ENCODE measurements at places on chromosomes 12 and 14.

GRCh38 chr14:99467336-99468078, 13.2 kb downstream of the SETD3 start:
- no peak for DNase-seq

- no peak for DNase-seq
Observed at GRCh38 chr12:78671295-78671694, 193.3 kb upstream of the SYT1 start.

- no peak for DNase-seq
Observed at GRCh38 chr12:115103884-115104883, 420.2 kb upstream of the TBX3 start.

- no peak for DNase-seq
Observed at GRCh38 chr14:22429546-22430294, 159.3 kb downstream of the DAD1 start.

DNA sequence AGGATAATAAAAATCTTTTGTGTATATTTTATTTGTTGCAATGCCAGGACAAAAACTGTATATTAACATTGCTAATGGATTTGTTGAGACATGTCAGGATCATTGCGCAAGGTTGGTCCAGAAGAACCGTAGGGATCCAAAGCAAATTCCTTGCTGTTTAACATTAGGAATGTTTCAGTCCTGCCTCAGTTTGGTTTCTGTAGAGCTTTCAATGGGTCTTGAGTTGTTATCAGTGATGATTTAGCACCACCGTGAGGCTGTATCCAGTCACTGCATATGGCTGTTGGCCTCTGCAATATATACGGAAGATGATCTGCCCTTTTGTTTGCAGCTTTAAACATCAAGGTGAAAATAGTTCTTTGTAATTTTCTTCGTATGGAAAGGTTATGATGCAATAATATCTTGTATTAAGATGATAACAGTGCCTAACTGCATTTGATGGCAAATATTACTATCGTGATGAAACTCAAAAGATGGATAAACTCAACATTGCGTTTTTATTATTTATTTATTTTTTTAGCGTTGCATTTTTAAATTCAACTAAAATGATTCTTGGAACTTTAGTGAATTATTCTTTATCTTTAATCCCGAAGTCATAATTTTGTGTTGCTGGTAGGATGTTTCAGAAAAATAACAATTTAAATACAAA, 231.2 kb downstream of the AKAP6 start:
- DNase-seq = peak; percentile 33

GRCh38 chr14:89952576-89952975, 2.0 kb downstream of the EFCAB11 start:
- DNase-seq = no peak

GRCh38 chr12:2300886-2301285, 248.1 kb downstream of the CACNA1C start:
- DNase-seq = no peak

DNA sequence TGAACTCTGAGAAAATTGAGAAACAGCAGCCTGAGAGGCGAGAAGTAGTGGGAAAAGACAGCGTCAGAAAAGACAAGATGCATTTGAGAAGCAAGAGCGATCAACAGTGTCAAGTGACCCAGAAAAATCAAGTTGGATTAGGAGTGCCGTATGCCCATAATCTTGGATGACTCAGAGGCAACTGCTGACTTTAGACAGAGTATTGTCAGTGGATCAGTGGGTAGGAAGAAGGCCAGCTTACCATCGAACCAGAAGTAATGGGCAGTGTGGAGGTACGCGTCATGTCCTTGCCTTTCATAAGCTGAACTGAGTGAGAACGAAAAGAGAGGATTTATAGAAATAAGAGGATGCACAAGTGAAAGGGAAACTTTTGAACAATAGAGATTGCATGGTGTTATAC, 151.0 kb upstream of the NAV3 start:
- DNase-seq = no peak

DNA sequence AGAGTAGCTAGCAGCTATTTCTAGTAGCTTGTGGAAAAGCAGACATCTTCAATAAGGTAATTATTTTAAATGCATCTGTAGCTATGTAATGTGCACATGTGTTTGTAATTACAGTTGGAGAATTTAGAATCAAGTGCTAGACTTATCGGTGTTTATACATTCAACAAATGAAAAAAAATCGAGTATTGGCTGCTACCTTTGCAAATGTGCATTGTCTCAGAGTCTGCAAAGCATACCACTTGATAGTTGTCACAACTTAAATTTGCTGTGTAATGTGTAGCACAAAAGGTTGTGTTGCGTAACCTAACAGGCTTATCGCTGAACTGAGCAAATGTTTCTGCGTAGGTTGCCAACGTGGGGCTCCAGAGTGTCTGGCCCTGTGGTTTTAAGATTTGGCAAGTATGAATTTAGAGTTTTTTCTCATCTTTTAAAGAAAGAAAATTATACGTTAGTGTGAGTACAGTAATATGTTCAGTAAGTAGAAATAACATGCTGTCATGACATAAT, 44.3 kb downstream of the TMTC2 start:
- no peak for DNase-seq

DNA sequence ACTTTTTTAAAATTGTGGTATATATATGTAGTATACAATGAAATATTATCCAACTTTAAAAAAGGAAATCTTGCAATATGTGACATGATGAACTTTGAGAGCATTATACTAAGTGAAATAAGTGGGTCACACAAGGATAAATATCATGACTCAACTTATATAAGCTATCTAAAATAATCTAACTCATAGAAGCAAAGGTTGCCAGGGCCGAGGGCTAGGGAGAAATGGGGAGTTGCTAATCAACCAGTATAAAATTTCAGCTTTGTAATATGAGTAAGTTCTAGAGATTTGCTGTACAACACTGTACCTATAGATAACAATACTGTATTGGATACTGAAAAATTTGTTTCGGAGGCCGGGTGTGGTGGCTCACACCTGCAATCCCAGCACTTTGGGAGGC, 38.5 kb downstream of the TAOK3 start:
- no peak for DNase-seq

- no peak for DNase-seq
Observed at GRCh38 chr14:23056956-23057756, at the start of gene CDH24. CDH24 (minus strand) TSS chr14:23057520; CDS start chr14:23055733, 1,787 bp downstream.

DNA sequence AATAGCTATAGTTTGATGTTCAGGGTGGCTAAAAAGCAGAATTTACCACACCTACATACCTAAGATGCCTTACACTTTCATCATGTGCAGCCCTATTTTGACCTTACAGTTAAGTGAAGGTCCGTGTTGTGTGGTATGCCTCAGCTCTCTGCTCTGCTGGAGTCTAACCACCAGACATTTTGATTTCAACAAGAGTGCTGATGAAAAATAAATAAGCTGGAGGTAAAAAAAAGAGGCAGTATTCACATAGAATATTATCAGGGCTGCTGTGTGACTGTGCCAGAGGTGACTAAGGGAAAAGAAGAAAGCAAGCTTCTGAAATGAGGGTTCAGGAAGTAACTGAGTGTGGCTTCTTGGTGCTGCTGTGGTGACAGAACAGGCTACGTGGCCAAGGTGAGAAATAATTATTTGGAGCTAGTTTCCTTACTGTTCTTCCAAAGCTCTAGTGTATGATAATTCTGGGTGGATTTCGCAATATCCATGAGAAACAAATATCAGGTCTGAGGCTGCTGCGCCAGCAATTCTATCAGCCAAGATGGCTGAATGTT, 188.8 kb downstream of the STXBP6 start:
- no peak for DNase-seq

DNA sequence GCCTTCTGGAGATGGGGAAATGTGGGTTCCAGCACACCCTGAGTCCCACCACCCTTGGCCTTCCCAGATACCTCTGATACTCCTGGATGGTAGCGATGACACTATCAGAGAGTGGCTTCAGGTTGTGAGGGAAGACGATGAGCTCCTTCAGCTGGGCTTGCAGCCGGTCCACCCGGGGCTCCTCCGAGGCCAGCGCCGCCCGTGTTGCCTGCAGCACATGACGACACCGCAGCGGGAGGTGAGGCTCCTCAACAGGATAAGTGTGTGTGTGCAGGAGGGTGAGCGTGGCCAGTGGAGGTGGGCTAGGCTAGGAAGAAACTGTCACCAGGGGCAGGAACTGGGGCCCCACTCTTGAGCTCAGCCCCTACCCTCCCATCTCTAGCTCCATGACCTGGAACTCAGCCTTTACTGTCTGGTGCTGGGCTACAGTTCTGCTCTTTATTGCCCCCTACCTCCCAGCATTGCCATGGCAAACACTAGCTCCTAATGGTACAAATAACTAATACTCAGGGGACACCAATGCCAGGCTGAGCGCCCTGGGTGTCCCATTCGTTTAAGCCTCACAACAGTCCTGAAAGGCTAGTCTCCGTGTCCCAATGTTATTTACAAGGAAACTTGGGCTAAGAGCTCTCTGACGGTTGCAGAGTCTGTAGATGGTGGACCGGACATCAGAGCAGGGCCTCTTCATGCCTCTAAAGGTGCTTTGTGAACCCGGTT, 64.1 kb downstream of the SYNE3 start:
- DNase-seq = no peak

GRCh38 chr12:50058743-50059312, 1.4 kb downstream of the ASIC1 start:
- peak; percentile 17 for DNase-seq

DNA sequence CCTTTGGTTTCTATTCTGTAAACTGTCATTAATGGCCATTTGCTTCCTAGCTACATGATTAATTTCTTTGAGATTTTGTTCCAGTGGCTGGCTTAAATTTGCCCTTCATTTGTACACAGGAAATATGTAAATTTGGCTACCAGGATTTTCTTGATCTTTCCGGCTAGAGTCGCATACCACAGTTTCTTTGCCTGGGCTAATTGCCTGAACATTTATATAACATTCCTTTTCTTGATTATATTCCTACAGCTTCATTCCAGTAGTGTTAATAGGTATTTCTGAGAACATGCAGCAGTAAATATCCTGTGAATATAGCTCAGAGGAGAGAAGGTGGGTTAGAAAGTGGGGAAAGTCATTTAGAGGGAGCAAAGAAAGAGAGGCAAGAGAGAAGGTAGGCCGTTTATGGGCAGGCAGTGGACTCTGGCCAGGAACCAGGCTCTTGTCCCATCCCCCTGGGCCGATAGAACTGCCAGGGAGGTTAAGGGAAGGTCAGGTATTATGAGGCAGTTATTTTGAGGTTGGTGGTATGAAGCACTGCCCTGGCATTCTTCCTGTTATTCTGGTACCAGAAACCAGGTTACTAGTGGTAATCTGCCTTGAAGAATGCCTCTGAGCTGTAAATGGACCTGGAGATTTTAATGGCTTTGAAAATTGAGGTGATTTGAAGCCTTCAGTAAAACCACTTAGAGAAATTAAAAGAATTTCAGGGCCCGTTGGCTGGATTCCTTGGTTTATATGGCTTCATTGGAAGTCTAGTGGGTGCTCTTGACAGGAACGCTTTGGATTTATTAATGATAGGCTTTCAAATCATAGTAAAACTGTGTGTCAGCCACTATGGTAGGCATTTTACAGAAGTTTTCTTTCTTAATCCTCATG, 4.4 kb downstream of the RNF10 start:
- DNase-seq = no peak

GRCh38 chr14:68969278-68970033, 9.6 kb downstream of the ACTN1 start:
- DNase-seq = no peak

DNA sequence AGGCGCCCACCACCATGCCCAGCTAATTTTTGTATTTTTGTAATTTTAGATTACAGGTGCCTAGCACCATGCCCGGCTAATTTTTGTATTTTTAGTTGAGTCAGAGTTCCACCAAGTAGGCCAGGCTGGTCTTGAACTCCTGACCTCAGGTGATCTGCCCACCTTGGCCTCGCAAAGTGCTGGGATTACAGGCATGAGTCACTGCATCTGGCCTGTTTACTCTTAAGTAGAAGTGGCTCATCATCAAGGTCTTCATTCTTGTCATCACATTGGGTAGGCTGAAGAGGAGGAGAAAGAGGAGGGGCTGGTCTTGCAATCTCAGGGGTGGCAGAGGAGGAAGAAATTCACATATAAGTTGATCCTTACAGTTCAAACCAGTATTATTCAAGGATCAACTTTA, 152.4 kb upstream of the ATP2B1 start:
- DNase-seq = no peak

- no peak for DNase-seq
Observed at GRCh38 chr14:22071006-22071405, 397.4 kb upstream of the OR4E1 start.

GRCh38 chr12:95003921-95004272, 400 bp upstream of the NDUFA12 start:
- DNase-seq = no peak

- no peak for DNase-seq
Observed at GRCh38 chr14:89137526-89138163, 279.4 kb downstream of the FOXN3 start.

- no peak for DNase-seq
Observed at GRCh38 chr12:106142591-106143261, 4.0 kb upstream of the NUAK1 start.

DNA sequence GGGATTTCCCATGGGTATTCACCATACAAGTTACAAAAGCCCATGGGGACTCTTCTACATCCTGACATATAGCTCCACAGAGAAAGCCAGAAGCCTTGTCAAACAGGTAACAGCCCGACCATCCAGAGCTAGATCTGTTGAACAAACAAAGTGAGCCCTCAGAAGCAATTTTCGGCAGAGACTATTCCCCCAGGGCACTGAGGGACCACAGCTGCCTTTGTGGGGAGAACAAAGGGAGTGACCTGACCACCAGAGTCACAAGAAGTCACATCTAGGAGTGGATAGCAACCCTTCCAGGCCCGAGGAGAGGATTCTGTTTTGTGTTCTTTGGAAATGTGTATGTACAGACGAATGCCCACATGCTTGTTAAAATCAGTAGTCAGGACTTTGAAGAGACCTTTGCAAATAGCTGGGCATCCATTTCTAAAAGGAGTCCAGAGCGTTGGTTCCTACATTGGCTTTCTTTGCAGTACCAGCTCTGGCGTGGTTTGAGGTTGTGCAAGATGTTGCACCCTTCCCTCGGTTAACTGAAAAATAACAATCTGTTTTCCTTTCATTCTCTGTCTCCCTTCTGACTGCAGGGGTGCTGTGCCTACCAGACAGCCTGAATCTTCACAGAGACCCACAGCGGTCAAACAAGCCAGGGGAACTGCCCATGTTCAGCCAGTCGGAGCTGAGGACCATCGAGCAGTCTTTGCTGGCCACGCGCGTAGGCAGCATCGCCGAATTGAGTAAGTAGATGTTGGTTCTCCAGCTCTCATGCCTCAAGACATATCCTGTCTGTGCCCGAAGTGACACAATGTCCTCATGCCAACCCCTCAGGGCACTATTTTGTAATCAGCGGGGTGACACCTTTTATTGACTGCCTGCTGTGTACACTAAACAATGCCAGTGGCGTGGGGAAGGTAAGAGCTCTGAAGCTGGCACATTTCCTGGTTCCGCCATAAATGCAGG, 165.4 kb upstream of the PWP1 start:
- no peak for DNase-seq

- DNase-seq = no peak
Observed at GRCh38 chr12:26018926-26019325, 60.4 kb downstream of the RASSF8 start.
